Endothelial cell (in vitro differentiated cells): ENCODE measurements at places on chromosomes 5 and 9. TPM values are rescaled to one million over a fixed set of nuclear protein-coding genes. Genes with fewer than 3 reads are reported as not detected.
A peak's percentile ranks its signal among the peaks of the same experiment; 100 is the strongest.

GRCh38 chr5:1472964-1473628 lies 27.9 kb upstream of the SLC6A3 start:
- no peak for DNase-seq

GRCh38 chr9:31799953-31800609 lies 584.4 kb upstream of the ACO1 start:
- DNase-seq = peak; percentile 15

GRCh38 chr5:135186662-135187522 lies 152.9 kb upstream of the PITX1 start:
- DNase-seq = no peak

GRCh38 chr5:138470322-138471051 lies 5.2 kb downstream of the EGR1 start:
- DNase-seq = no peak

DNA sequence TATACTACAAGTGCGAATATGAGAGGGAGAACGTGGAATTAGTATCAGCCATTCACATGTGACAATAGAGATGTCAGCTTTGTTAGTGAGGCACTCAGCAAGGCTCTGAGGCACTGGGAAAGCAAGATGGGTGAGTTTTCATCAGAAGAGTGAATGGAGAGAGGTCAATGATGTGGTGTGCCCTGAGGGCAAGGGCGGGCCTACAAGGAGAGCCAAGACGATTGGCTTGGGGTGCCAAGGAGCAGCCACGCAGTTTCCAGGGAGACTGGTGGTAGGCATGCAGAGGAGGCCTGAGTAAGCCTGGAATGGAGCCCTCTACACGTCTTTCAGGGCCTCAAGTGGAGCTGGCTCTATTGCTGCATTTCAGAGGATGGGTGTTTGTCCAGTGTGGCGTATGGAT lies 24.7 kb downstream of the BTF3 start:
- DNase-seq = no peak

- no peak for DNase-seq
Measured at GRCh38 chr5:117327511-117327910, 752.9 kb upstream of the SEMA6A start.

- no peak for DNase-seq
Measured at GRCh38 chr9:3161912-3162311, 318.0 kb upstream of the PUM3 start.

GRCh38 chr5:39473156-39473775 lies 48.5 kb upstream of the DAB2 start:
- DNase-seq = no peak

GRCh38 chr9:120385606-120386389 lies 194.2 kb downstream of the CDK5RAP2 start:
- no peak for DNase-seq

GRCh38 chr5:43367453-43367852 lies 44.7 kb downstream of the CCL28 start:
- DNase-seq = no peak

GRCh38 chr5:133589286-133589685 lies 23.1 kb downstream of the FSTL4 start:
- DNase-seq = no peak

DNA sequence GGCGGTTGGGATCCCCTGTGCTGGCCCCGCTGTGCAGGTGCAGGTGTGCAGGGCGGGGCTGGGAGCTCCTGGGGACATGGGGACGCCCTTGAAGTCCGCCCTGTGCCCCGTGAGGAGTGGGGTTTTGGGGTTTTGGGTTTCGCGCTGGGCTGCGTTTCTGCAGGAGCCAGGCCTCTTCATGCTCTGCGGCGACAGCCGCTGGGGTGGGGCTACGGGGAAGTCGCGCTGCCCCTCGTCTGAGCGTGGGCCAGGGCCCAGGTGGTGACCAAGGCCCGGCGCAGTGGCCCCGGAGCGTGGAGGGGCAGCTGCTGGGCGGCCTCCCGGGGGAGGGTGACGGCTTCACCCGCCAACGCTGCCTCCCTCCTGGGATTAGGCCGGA lies 47.8 kb upstream of the IRX4 start:
- DNase-seq = peak; percentile 23

GRCh38 chr5:139895647-139896046 lies 100.0 kb downstream of the PSD2 start:
- DNase-seq = no peak

DNA sequence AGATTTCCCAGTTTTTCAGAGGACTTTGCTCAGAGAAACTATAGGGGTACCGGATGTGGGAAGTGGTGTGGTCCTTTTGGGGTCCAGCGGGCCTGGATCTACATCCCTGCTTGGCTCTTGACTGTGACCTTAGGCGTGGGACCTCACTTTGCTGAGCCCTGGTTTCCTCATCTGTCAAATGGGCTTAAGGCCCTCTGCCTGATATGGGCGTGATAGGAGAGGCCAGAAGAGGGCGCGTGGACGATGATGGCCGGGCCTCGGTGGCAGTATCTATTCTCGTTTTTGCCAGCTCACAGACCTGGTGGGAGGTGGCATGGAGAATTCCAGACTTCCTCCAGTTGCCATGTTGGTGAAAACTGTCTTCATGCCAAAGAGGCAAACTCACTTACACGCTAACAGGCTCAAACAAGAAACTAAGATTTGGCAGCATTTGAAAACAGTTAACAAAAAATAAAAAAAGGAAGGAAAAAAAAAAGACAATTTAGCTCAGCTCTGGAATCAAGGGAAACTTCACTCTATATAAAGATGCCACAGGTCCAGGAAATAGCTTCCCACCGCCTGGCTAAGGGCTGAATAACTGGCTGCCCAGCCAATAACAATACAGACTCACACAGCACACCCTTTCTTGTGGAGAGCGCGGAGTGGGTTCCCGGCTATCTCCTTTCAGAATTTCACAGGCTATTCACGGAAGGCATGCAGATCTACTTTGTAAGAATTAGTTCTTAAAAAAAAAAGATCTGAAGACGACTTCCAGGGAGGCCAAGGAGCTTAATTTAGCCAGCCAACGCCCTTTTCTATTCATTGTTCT lies 1.7 kb downstream of the SH3PXD2B start:
- DNase-seq = no peak

GRCh38 chr5:22892441-22892840 lies 39.3 kb upstream of the CDH12 start:
- DNase-seq = no peak

DNA sequence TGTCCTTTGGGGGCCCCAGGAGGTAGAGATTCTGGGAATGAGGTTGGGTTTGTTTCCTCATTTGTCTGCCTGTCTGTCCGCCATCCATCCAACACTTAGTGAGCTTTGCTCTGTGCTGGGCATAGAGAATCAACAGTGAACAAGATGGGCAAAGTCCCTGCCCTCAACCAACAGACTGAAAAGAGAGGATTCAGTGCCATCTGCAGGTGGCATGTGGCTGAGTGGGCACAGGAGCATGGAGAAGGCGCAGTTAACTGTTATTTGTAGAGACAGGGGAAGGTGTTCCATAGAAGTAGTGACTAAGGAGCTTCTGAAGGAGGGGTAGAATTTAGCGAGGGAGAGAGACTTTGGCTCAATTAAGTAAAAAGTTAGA lies 23.1 kb downstream of the POLR1E start:
- no peak for DNase-seq

DNA sequence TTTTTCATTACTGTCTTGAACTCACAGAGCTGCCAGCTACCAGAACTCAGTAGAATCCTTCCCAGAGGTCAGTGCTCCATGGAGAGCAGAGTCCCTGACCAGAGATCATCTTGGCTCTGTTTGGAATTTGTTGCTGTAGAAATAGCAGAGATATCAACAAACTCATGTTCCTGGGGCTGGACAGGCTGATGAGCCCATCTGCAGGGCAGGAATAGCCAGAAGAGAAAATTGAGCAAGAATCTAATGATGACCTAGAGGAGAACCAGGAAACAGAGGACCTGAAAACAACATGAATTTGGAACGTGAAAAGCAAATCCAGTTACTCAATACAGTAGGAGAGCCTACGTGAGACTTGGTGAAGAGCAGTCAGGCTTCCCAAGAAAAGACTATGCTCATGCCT lies 437.8 kb downstream of the PLK2 start:
- DNase-seq = no peak

GRCh38 chr5:172185096-172185461 lies 2.9 kb downstream of the STK10 start:
- no peak for DNase-seq

- DNase-seq = no peak
Measured at GRCh38 chr9:14251154-14252071, 62.5 kb downstream of the NFIB start.

DNA sequence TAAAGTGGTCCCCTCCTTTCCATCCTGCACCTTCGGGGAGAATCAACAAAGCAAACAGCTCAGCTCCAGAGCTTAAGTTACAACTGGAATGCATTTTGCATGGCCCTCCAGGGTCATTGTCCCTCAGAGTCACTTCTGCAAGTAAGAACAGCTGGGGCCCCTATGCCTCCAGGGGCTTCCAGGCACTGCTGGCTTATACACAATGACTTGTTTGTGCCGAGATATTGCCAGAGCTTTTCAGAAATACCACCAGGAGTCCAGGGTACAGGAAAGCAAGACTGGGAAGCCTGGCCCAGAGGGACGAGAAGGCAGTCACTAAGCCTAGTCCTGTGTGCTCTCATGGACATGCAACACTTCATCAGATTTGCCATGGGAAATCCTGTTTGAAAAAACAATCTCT lies 11.3 kb downstream of the FRMD3 start:
- no peak for DNase-seq

- DNase-seq = no peak
Measured at GRCh38 chr9:98970532-98971041, 26.9 kb downstream of the COL15A1 start.

DNA sequence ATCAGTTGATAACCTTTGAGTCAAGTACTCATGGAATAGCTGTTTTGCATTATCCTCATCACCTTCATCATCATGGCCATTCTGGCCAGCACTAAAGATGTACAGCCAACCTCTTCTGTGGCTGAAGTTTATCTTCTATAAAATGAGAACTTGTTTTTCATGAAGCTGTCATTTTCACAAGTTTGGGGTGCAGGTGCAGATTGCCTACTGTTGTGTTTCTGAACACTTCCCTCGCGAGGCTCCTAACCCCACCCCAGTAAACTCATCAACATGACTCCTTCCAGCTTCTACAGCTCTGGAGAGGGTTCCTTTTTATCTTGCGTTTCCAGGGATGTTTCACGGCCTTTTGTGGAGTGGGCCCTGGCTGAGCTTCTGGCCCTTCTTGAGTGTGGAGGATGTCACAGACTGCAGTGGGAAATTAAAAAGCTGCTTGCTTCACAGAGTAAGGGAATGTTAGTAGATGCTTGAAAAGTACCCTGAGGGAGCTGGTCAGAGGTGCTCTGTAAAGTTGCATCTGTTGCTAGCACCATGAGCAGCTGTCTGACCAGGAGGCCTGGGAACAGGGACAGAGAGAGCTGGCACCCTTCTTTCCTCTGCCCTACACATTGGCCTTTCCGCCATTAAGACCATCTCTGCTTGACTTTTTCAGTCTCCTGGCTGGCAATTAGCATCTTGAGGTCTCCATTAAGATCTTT lies 24.9 kb downstream of the SYK start:
- DNase-seq = no peak

- DNase-seq = no peak
Measured at GRCh38 chr5:180169248-180170105, 39.5 kb downstream of the RASGEF1C start.

KCNIP1 gene
- total RNA-seq = 6.1 TPM

SPINK6 gene
- total RNA-seq = not detected

PCDHA12 gene
- 9.7 TPM for total RNA-seq

SLC34A1 gene
- not detected for total RNA-seq

QSOX2 gene
- 14.0 TPM for total RNA-seq

SLC4A9 gene
- 0.23 TPM for total RNA-seq

LCN2 gene
- total RNA-seq = not detected

AKNA gene
- 79.1 TPM for total RNA-seq

RECK gene
- total RNA-seq = 48.2 TPM

SPINK13 gene
- total RNA-seq = not detected

OMD gene
- not detected for total RNA-seq

SLC31A1 gene
- 23.2 TPM for total RNA-seq
